Activated naive CD4-positive, alpha-beta T cell treated with anti-CD3 and anti-CD28 coated beads for 36 hours (primary cell): ENCODE measurements at places on chromosomes 13 and 19. TPM values are rescaled to one million over a fixed set of nuclear protein-coding genes. Genes with fewer than 3 reads are reported as not detected.
A peak's percentile ranks its signal among the peaks of the same experiment; 100 is the strongest.

- H3K4me1 ChIP-seq: peaks cover 56% of the 10 kb centered on the region
- H3K27ac ChIP-seq: peak overlapping the region; percentile 72
- no peak for DNase-seq
Measured at GRCh38 chr19:18833849-18834643, 2.3 kb downstream of the UPF1 start.

DNA sequence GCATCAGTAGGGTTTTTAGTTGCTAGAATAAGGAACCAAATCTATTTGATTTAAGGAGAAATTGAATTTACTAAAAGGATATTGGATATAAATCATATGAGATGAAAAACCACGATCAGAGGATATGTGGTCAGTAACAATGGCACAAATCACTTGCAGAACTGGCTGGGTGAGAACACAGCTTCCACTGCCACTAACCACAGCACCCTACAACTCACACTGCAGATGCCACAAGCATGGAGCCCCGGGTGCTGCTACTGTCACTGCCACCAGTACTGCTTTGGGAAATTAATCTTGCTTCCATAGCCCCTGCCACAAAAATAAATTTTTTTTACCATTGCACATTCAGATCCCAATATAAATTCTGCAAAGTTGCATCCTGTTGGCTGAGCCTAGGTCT is 40.6 kb upstream of the KLF12 start:
- H3K4me3 ChIP-seq: no peak overlapping the region
- no peaks in the 10 kb centered on the region for H3K27me3 ChIP-seq
- no peak for DNase-seq
- H3K4me1 ChIP-seq: no peaks in the 10 kb centered on the region

DNA sequence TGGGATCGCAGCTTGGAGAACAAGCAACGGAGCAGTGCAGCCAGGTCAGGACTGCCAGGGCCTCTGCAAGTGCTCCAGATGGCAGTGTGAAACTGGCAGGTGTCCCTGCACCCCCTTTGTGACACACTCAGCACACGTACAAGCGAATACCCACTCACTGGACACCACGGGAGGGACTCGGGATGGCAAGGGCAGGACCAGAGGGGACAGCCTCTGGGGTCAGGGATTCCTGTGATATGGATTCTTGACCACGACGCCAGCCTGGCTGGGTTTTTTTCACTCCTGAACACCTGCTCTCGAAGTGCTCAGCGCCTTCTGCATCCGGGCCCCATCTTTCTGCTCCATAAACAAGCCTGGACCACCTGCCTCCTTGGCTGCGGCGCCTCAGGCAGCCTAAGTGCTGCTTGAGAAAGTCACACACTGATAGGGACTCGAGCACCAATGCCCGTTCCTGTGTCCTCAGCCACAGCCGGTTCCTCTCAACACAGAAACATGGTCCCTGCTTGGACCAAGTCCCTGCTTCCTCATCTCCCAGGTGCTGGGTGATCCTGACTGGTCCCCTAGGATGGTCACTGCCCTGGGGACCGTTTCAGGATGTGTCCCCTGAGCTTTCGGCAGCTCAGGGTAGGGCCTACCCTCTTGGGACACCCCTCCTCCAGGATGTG is 22.0 kb downstream of the ELAVL1 start:
- H3K27me3 ChIP-seq: no peaks in the 10 kb centered on the region
- DNase-seq: no peak
- peaks cover 12% of the 10 kb centered on the region for H3K36me3 ChIP-seq
- peaks cover 3% of the 10 kb centered on the region for H3K4me1 ChIP-seq
- H3K4me3 ChIP-seq: no peak overlapping the region

DNA sequence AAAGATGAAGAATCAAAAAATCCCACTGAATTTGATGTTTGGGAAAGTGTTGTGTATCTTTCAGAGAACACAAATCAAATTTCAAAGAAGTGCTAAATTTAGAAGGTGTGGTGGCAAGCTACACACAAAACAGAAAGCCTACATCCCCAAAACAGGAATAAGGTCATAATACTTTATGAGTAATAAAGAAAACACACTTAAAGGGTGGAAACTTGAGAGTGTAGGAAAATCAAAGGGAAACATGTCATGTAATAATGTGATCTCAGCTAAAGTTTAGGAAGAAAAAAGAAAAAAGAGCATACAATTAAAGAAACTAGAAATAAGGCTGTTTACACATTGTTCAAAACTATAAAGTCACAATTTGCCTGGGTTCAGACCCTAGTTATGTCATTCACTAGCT is 668.7 kb downstream of the PCDH17 start:
- H3K4me1 ChIP-seq: no peaks in the 10 kb centered on the region
- no peaks in the 10 kb centered on the region for H3K36me3 ChIP-seq
- no peak overlapping the region for H3K4me3 ChIP-seq
- H3K27me3 ChIP-seq: no peaks in the 10 kb centered on the region
- DNase-seq: no peak

- H3K36me3 ChIP-seq: no peaks in the 10 kb centered on the region
- no peak overlapping the region for H3K4me3 ChIP-seq
- H3K27ac ChIP-seq: no peak overlapping the region
- no peak for DNase-seq
Measured at GRCh38 chr13:111399776-111400538, 79.5 kb downstream of the TEX29 start.

- H3K36me3 ChIP-seq: peaks cover 27% of the 10 kb centered on the region
- peak overlapping the region; percentile 89 for H3K27ac ChIP-seq
- no peaks in the 10 kb centered on the region for H3K27me3 ChIP-seq
- peak; percentile 94 for DNase-seq
- peak overlapping the region; percentile 85 for H3K4me3 ChIP-seq
Measured at GRCh38 chr19:27793644-27794493, 1419.1 kb downstream of the UQCRFS1 start.

GRCh38 chr13:62450759-62451158 is 1035.1 kb upstream of the PCDH20 start:
- no peaks in the 10 kb centered on the region for H3K27me3 ChIP-seq
- no peak for DNase-seq
- H3K27ac ChIP-seq: no peak overlapping the region
- H3K36me3 ChIP-seq: no peaks in the 10 kb centered on the region
- H3K4me1 ChIP-seq: no peaks in the 10 kb centered on the region
- no peak overlapping the region for H3K4me3 ChIP-seq

DNA sequence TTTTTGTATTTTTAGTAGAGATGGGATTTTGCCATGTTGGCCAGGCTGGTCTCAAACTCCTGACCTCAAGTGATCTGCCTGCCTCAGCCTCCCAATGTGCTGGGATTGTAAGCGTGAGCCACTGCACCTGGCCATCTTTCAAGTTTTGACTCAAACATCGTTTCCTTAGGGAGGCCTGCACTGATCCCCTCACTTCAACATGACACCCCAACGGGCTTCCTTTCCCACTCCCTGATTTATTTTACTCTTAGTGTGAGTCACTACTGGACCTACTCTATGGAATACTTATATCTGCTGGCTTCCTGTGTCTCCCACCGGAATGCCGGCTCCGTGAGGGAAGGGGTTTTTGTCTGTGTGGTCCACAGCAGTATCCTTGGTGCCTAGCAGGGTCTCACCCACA is 4.5 kb upstream of the ADAMTS10 start:
- no peak overlapping the region for H3K27ac ChIP-seq
- no peak overlapping the region for H3K4me3 ChIP-seq
- DNase-seq: no peak
- H3K4me1 ChIP-seq: peaks cover 20% of the 10 kb centered on the region
- H3K27me3 ChIP-seq: no peaks in the 10 kb centered on the region

DNA sequence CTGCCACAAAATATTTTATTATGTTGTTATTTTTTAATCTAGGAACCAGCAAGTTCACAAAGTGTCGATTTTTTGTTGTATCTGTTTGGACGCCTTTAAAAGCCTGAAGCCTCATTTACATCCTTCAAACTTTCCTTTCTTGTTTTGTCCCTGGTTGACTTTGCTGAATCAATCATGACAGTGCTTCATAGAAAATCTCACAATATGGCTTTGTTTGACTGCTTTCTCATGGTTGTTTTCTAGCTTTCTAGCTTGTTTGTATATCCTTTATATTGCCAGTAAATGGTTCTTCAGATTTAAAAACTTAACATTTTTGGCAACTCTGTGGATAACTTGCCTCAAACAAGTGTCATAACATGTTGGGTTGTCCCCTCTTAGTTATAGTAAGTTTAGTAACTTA is 84.1 kb upstream of the ATXN8OS start:
- no peaks in the 10 kb centered on the region for H3K4me1 ChIP-seq
- no peaks in the 10 kb centered on the region for H3K36me3 ChIP-seq
- H3K4me3 ChIP-seq: no peak overlapping the region
- no peaks in the 10 kb centered on the region for H3K27me3 ChIP-seq
- no peak for DNase-seq

DNA sequence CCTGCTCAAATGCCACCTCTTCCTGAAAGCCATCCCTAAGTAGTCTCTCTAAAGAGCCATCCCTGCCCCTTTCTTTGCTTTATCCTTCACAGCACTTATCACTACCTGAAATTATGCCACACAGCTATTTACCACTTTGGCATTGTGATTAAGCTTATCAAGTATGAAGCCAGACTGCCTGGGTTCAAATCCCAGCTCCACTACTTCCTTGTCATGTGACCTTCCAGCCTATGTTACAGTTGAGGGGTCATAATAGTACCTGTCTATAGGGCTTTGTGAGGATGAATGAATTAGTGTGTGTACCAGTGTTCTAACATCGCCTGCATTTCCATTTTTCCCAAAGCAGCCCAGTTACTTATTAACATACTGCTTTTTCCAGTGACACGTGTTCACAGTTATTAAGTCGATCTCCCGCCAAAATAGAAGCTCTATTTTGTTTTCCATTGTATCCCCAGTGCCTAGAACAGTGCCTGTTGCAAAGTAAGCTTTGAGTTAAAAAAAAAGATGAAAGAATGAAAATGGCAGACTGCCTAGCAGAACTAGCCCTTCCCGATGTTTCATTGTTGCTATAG is 32.8 kb downstream of the ZSWIM9 start:
- H3K27ac ChIP-seq: no peak overlapping the region
- no peaks in the 10 kb centered on the region for H3K27me3 ChIP-seq
- H3K36me3 ChIP-seq: peaks cover 15% of the 10 kb centered on the region
- DNase-seq: peak; percentile 30

The NXNL1 gene
- not detected for total RNA-seq

The SOX1 gene
- not detected for total RNA-seq

The C13orf42 gene
- not detected for total RNA-seq

The ZIM2 gene
- total RNA-seq: not detected

The PCP2 gene
- total RNA-seq: not detected

The TIMM29 gene
- total RNA-seq: 12.7 TPM

The MED16 gene
- 61.3 TPM for total RNA-seq
